Glutamatergic neuron (in vitro differentiated cells): ENCODE measurements at places on chromosomes 6 and 20.

DNA sequence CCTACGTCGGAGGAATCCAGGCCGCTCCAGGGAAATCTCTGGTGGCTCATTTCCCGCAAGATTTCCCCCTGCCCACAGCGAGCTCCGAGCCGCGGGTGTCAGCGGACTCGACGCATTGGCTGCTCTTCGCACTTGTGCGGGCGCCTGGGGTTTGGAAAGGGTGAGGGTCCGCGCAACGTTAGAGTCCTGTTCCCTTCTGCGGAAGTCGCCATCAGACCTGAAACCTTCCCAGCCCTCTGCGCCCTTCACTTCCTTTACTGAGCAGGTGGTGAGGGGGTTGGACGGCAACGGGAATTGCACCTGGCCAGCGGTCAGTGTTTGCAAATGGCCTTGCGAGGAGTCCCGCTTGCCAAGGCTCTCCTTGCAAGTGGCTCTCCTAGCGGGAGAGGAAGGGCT, 8.4 kb downstream of the PAX1 start:
- DNase-seq, result no peak

DNA sequence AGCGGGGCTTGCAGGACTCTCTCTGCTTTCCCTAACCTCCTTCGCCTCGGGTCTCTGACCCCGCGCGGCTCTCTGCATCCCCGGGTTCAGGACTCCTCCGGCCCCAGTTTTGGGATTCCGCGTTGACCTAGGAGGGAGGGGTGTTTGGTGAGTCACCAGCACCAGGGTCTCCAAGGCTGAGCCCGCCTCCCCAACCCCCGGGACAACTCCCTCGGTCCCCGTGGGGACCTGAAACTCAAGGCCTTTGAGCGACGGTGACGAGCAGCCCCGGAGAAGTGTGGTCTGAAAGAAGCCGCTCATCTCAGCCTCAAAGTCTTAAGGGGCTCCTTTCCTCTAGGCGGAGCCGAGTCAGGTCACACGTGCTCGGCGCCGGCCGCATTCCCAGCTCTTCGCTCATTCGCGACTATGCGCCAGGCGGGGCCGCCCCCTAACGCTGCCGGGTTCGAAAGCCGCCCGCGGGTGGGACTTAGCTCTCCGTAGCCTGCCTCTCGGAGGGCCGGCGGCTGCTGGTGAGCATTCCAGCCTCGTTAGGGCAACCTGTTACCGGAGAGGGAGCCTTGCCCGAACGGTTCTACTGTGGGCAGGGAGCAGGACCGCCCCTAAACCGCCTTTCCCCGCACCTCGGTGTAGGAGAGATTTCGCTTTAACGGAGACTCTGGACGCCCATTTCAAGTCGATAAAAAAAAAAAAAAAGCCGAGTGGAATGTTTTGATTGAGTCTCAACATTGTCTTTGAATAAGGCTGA, 3.0 kb upstream of the PRDM13 start:
- peak; percentile 78 for DNase-seq

GRCh38 chr6:90365565-90366219, 69.0 kb upstream of the BACH2 start:
- no peak for DNase-seq

- DNase-seq, result no peak
Observed at GRCh38 chr20:59055302-59055701, 12.7 kb upstream of the PRELID3B start.

- DNase-seq, result no peak
Observed at GRCh38 chr20:38143646-38144554, 21.2 kb downstream of the TGM2 start.

GRCh38 chr6:3805448-3806123, 43.6 kb upstream of the FAM50B start:
- no peak for DNase-seq
